NCI-H510A (cell line): ENCODE measurements at places on chromosomes 3 and 15.

GRCh38 chr15:56795502-56795901, 62.2 kb upstream of the ZNF280D start:
- no peak for DNase-seq

- no peak for DNase-seq
Measured at GRCh38 chr15:78533331-78533730, 6.9 kb upstream of the PSMA4 start.

- DNase-seq: no peak
Measured at GRCh38 chr3:14658978-14659377, 7.4 kb downstream of the CCDC174 start.

DNA sequence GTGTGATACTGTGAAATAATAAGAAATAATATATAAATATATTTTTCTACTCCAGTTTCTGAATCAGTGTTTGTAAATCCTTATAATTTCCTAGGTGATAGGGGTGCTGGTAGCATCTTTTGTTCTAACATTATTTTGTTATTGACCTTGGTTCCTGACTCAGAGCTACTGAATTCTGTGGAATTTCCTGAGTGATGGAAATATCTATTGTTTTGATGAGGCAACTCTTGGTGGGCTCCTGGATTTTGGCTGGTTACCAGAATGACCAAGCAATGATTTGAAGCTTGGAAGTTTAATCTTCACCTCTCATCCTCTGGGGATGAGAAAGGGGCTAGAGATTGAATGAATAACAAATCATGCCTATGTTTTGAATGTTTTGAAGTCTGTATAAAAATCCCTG, 377.3 kb downstream of the LPP start:
- no peak for DNase-seq

- no peak for DNase-seq
Measured at GRCh38 chr3:146164506-146164905, 3.5 kb upstream of the PLOD2 start.

DNA sequence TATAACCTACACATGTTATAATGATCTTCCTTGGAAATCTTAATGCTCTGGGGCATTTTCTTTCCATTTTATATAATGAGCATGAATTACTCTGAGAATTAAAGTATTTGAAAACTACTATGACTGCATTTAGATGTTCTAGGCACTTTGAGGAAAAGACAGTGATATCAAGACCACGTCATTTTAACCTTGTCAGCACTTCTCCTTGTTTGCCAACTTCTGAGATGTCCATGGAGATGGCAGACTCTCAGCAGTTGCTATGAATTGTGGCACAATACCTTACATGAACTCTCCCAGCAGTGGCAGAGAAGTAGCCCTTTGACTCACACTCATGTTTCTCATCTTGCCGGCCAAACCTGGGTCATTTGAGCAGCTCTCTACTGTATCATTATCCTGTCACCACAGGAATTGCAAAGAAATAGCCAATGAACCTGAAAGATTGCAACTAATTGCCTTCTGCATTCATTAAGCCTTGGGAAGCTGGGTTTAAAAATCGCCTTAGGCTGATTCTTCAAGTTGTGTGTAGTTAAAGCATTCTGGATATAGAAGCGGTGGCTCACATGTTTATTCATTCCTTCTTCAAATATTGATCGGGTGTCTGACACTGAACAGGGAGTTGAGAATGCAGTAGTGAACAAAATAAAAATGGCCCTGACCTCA, 272.2 kb upstream of the CFAP20DC start:
- no peak for DNase-seq

- DNase-seq: peak; percentile 48
Measured at GRCh38 chr3:17179381-17180205, 294.8 kb downstream of the PLCL2 start.

- no peak for DNase-seq
Measured at GRCh38 chr3:108414007-108414406, 96.4 kb downstream of the MYH15 start.
